ENCODE measurements at places on chromosomes 5 and 9. TPM values are rescaled to one million over a fixed set of nuclear protein-coding genes. Genes with fewer than 3 reads are reported as not detected.

DNA sequence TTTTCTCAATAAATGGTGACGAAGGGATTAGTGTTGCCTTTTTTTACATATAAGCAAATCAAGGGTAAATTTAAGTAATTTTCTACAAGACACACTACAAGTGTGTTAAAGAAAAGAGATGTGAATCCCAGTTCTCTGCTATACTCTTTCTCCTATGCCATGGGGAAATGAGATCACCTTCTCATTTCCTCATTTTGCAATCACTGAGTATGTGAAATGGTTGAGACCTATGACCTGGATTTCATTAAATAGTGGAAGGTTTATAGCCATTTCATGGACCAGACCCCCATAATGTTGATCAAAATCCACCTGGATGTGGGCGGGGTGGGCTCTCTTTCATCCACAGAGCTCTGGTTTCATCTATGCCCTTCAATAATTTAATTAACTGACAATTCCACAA is 66.9 kb upstream of the SLIT3 start:
- no peak for DNase-seq

The PURA gene
- total RNA-seq, result 18.2 TPM

GRCh38 chr5:113574417-113574816 is 60.9 kb downstream of the YTHDC2 start:
- no peak for DNase-seq

- DNase-seq, result no peak
These were observed 62.8 kb downstream of the TLE1 start for GRCh38 chr9:81626511-81626910.

The GABRA6 gene
- not detected for total RNA-seq

- no peak for DNase-seq
These were observed 5.1 kb downstream of the LIFR start for GRCh38 chr5:38551030-38552017.

DNA sequence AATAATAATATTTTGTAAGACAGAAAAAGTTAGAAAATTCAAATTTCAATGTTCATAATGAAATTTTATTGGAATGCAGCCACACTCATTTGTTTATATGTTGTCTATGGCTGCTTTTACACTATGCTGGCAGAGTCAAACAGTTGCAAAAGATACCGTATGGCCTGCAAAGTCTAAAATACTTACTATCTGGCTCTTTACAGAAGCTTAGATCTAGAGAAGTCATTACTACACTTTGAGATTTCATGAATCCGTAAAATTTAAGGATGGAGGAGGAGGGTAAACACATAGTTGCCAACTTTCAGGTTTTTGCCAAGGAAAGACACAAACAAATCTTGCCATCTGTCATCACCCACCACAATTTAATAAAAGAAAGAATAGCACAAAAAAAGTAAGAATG is 25.1 kb upstream of the PCSK1 start:
- DNase-seq, result no peak

The GAS1 gene
- 26.1 TPM for total RNA-seq

DNA sequence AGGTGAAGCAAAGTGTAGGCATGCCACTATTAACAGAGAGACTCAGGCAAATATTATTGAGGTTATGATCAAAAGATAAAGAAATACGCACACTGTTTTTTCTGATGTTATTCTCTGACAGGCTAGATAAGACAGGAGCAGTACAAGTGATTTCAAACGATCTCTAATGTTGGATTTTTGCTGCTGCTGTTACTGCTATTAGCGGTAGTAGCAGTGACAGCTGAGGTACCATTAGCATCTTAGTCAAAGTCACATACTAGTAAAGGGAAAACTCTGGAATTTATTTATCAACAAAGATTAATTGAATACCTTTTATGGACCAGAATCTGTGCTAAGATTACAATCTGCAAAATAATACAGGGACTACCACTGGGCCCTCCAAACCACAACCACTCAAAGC is 362.4 kb upstream of the CDH6 start:
- no peak for DNase-seq

- DNase-seq, result no peak
These were observed 197.1 kb upstream of the HMHB1 start for GRCh38 chr5:143614831-143615230.

GRCh38 chr5:143402017-143402552 is 1.4 kb downstream of the NR3C1 start:
- no peak for DNase-seq

DNA sequence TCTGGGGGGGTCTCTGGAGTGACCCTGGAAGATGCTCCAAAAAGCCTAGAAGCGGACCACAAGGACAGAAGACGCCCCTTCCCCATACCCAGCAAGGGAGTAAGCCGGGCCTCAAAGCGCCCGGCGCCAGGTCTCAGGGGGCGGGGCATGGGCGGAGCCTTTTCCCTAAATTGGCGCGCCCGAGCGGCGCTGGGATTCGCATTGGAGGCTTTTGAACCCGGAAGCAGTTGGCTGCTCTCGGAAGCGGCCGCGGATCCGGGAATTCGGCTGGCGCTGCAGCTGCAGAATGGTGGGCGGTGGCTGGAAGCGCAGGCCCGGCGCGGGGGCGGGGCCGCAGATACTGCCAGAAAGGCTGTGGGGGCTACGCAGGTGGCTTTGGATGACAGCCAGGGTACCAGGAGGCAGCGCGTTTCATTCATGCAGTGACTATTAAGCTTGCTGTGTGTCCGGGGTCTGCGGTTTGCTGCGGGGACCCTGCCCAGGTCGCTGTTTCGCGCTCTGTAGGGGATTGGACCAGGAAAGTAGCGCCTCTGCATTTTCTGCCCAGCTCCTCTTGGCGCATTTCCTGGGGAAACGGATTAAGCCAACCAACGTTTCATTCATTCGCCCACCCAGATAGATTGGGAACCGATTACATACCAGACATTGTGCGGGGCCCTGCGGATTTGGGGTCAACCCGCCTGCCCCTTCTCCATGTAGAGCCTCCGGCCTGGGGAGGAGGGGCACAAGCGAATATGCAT is 83.0 kb upstream of the FREM1 start:
- DNase-seq, result peak; percentile 87

DNA sequence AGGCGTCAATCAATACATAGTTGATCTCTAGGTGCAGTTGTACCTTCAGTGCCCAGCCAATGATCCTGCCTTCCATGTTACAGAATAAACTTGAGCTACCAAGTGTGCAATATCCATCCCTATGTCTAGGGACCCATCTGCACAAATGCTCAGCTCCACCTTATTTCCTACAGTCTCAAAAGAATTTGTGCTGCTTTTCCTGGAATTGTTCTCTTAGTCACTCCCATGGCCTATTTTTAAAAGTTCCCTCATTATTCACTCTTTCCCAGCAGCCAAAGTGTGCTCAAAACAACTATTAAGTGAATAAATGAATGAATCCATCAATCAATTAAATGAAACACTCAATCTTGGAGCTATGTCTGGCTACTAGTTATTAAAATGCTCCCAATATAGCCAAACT is 14.7 kb downstream of the LIX1 start:
- DNase-seq, result no peak

GRCh38 chr5:143113461-143113860 is 290.0 kb downstream of the NR3C1 start:
- no peak for DNase-seq

GRCh38 chr5:181243564-181244343 is at the start of gene RACK1:
TSS of gene RACK1 (minus strand) at chr5:181243906. CDS start at chr5:181243800, 106 bp downstream.
- peak; percentile 98 for DNase-seq

All from spinal cord (tissue), 10 donors.